Skin of body (tissue), 3 donors: ENCODE measurements at places on chromosomes 3 and 15. TPM values are rescaled to one million over a fixed set of nuclear protein-coding genes. Genes with fewer than 3 reads are reported as not detected.
A peak's percentile ranks its signal among the peaks of the same experiment; 100 is the strongest.

DNA sequence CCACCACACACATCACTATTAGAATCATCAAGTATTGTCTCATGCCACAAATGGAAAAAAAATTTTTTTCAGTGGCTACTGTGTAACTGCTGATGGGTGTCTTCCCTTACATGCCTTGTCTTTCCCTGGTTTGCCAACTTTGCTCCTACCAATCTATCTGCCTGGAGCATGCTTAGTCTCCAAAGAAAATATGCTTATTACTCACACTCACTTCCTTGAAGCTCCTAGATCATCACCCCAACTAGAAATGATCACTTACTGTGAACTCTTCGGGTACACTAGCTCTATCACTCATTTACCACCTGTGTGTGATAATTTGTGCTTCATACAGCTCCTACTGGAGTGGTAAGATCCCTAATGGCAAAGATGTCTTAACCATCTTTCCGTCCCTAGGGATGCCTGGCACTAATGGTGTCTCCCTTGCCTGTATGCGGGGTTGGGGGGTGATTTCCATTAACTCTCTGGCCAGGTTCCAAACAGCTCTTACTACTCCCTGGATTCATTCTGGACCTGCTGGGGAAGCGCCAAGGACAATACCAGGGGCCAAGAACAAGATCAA lies 799 bp downstream of the VPS33B start:
- DNase-seq = no peak

DNA sequence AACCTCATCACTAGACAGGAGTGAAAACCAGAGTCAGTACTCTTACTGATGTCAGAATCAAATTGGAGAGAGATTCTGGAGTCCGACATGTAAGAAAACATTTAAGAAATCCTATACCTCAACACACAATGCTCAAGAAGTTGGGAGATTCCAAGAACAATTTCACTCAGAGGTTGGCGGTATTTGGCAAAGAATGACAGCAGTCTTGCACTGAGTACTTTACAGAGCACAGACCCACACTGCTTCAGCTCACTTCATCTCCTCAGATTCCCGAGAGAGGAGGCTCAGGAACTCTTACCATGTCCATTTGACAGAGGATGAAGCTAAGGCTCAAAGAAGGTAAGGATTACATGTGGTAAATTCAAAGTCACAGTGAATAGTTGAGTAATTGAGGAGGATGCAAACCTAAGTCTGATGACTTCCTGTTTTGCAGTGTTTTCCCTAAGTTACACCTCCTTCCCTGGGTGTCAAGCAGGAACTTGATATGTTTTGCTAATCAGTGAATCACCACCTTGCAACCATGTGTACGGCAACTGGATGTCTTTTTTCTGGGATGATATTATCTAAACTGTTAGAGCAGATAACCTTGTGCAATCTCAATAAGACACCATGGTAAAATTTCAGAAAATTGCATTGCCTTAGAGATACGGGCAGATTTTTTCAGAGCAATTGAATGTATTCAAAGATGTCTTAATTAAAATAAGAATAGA lies 61.3 kb upstream of the MME start:
- DNase-seq = no peak

DNA sequence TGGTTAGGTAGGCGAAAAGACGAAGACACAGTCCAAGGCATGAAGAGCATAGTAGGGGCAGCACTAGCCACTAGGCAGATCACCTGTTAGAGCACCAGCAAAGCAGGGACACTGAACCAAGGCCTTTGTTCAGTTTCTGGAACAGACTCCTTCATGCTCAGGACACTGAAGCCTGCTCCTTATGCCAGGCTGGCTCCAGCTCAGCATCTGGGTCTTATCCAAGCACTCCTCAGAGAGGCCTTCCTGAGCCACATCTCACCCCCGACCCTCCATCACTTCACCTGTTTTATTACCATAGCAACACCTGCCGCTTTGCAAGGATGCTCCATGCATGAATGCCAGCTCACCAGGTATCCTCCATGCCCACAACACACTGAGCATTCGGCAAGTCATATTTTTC lies 206.3 kb upstream of the CHRNA7 start:
- DNase-seq = no peak

DNA sequence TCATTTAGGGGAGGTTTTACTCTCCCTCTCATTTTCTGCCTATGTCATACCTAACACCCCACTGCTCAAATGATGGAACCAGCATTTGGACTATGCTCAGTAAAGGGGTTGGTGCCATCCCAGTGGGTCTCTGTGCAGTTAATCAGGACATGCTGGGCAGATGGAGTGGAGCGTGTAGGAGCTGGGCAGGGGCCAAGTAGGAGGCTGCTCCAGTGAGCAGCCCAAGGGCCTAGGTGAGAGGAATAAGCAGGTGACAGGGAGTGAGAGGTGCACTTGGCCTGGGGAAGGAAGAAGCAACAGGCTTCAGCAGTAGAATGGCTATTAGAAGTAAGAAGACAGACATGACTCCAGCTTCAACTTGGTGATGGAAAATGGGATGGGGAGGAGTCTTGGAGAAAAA lies 72.2 kb downstream of the EPHB1 start:
- no peak for DNase-seq

- no peak for DNase-seq
Observed at GRCh38 chr3:171491361-171491760, 31.2 kb upstream of the TNIK start.

DNA sequence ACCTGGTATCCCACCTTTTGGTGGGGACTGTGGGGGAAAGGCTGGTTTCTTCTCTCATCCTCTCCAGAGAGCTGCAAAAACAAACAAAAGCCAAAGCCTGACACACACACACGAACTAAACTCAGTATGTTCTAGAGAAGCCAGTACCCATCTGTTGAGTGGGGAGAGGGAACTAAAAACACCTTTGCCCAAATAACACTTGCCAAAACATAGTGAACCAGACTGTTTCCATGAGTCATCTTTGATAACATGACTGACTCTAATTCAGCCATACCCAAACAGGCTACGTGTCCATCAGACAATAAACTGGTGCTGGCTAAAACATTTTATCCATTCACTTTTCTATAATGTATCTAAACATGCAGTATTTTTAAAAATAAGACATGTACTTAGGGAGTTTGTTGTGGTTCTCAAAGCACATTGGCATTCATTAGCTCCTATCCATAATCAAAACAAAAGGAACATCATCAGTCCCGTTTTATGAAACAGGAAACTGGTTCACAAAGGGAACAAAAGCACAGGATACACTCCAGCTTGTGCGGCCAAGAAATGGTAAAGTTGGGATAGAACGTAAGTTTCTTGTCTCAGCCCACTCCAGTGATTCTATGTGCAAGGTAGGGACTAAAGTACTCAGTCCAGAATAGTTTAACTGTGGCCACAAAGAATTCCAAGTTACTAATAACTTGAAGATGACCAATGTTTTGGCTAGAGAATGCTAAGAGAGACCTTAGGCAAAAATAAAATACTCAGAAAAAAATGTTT lies 16.1 kb downstream of the LYSMD2 start:
- no peak for DNase-seq

DNA sequence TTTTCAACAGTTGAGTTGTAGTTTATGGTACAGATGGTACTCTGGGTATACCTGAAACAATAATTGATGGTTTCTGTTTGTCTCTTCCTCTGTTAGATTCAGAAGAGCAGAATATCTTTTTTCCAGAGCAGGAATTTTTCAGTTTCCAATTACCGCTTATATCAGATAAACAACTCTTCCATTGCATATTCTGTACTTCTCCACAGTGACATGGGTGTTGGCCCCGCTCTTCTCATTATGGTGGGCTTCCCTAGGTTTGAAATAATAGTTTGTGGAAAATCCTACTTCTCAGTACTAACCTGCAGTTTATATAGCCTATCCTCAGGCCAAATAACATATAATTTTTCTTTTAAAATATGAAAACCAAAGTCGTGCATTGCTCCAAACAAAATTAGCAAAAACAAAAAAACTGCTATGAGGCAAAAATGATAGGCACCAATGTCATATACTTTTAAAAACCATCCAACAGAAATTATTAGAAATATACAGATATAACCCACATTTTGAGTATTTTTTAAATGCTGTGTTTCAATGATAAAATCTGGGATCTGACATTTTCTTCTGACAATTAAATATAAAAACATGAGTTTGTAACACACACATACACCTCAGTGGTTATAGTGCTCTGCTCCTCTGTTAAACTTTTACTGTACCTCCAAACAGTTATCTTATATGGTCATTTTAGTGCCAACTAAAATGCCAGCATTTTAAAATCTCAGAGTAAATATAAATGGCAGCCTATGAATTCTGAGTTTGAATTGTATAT lies 56.8 kb downstream of the CMSS1 start:
- DNase-seq = no peak

DNA sequence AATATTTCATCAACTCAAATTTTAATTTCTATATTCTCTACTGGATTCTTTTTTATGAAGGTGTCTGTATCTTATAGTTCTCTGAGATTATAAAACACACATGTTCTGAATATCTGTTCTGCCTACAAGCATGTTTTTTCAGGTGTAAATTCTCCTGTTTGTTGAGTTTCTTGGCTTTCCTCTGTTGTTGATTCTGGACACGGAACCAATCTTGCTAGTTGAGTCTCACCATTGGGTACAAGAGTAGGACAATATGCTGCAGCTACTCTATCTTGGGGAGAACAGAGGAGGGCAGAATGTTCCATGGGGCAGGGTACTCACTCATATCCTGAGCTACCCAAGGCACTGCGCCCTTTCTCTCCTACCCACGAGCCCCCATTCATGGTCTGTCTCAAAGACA lies 104.9 kb downstream of the GREM1 start:
- no peak for DNase-seq

DNA sequence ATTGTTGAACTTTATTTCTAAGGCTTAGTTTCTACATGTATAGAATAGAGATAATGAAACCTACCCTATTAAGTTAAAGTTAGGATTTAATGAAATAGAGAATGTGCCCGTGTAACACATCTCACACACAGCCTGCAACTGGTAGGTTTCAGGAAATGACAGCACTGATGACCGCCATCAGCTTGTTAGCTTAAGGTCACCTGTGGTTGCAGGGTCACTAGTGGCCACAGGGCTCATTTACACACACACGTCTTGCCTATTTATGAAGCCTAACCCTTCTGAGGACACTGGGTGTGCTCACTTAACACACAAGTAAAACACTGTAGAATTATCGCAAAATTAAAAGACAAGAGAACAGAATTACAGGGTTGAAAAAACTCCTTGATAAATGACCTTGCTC lies 20.1 kb downstream of the CHRM5 start:
- no peak for DNase-seq

GRCh38 chr15:71648095-71648494 lies 162.3 kb upstream of the NR2E3 start:
- no peak for DNase-seq

GRCh38 chr3:160052385-160053047 lies 63.9 kb downstream of the IL12A start:
- DNase-seq = no peak

DNA sequence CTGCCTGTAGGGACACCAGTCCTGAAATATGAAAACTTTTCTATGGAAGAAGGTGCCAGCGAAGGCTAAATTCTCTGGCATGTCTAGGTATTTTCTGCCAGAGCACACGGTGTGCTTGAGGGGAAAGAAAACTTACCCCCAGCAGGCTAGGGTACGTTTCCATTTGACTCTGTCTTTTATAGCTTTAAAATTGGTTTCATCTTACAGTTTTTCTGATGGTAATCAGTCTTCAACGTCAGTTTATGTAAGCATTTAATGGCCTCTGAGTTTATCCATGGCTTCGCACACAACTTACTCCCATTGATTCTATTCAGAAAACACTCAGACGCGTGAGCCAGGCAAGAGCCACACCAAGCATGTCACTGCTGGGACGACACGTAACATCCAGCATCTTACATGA lies 249.7 kb downstream of the ADAMTS17 start:
- no peak for DNase-seq

- no peak for DNase-seq
Observed at GRCh38 chr3:149555927-149556326, 81.4 kb downstream of the TM4SF4 start.

DNA sequence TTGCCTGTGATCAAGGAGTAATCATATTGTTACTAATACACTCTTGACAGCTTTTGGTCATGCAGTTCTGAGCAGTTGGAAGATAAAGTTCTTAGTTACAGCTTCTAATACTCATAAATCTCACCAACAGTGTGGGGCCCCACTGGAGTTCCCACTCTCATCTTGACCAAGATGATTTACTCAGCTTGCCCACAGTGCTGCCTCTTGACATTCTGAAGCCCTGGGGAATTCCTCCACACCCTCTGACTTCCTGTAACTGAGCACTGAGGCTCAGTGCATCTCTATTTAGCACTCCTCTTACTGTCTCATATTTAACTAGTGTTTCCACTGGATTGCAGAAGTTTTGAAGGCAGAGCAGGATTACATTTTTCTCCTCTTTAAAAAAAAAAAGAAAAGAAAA lies 1.9 kb upstream of the ARL6IP5 start:
- DNase-seq = peak; percentile 15

DNA sequence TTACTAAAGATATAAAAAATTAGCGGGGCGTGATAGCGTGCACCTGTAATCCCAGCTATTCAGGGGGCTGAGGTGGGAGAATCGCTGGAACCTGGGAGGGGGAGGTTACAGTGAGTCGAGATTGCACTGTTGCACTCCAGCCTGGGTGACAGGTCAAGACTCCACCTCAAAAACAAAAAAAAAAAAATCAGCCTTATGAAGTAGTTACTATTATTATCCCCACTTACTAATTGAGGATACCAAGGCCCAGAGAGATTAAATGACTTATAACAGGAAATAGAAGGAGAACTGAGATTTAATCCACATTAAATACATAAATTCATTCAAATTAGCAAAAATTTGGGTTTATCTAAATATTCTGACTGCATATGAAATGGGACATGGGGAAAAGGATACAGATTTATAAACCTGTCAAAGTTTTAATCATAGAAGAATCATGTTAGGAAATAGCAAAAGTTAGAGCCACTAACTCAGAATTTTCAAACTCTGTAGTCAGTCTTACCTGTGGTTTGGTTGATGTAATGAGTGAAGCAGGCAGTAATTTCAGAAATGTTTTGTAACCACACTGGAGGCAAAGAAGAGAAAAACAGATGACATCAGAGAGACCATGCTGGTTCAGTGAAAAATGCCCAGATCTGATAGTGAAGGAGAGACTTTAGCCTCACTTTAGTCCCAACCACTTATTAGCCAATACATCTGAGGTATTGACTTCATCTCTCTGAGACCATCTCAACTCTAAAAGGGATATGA lies 25.0 kb upstream of the ACAP2 start:
- DNase-seq = no peak

DNA sequence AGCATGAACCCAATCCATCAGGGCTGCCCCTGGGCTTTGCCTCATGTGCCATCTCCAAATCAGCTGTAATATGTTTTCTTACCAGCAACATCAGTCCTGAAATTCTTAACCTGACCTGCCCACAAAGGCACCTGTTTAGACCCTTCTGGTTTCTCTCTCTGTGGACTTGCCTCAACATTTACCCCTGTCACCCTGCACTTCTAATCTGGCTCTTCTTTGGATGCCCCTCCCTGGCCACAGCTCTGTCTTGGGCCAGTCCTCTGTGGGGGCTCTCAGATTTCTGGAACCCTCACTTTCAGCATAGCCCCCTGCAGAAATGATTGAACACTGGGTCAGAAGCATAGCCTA lies 168.7 kb upstream of the STAC start:
- DNase-seq = no peak

GRCh38 chr3:39473452-39474125 lies 6.1 kb downstream of the MOBP start:
- DNase-seq = no peak

Gene CASR
- total RNA-seq = not detected

Gene ESYT3
- 7.9 TPM for total RNA-seq

Gene RARB
- 5.5 TPM for total RNA-seq

Gene TGM5
- total RNA-seq = 4.1 TPM

Gene TXNRD3
- 13.6 TPM for total RNA-seq

Gene ABTB1
- total RNA-seq = 11.5 TPM

Gene PLSCR5
- total RNA-seq = not detected

Gene TMEM158
- total RNA-seq = 2.4 TPM

Gene RAB6B
- 1.8 TPM for total RNA-seq

Gene POLQ
- 3.7 TPM for total RNA-seq

Gene PRSS50
- total RNA-seq = 0.89 TPM
